Placental epithelial cell (primary cell): ENCODE measurements at places on chromosomes 3 and 15. TPM values are rescaled to one million over a fixed set of nuclear protein-coding genes. Genes with fewer than 3 reads are reported as not detected.

PLSCR2 gene
- total RNA-seq: not detected in 2 replicates

TIMP4 gene
- 0.39 and 7.8 TPM in 2 replicates for total RNA-seq

RBP2 gene
- not detected in 2 replicates for total RNA-seq

CHRFAM7A gene
- 1.2 TPM in 1 of 2 replicates, not detected in the other for total RNA-seq

TMEM44 gene
- total RNA-seq: 15.5 and 23.9 TPM in 2 replicates

ARNT2 gene
- 0.22 and 1.2 TPM in 2 replicates for total RNA-seq

ADAMTS9 gene
- 11.6 and 13.0 TPM in 2 replicates for total RNA-seq

NMNAT3 gene
- under 0.01 TPM in 1 of 2 replicates, not detected in the other for total RNA-seq

C2CD4B gene
- total RNA-seq: not detected in 2 replicates

ROBO1 gene
- total RNA-seq: 18.2 and 30.2 TPM in 2 replicates

DGKG gene
- not detected in 2 replicates for total RNA-seq

BCL2A1 gene
- not detected in 2 replicates for total RNA-seq

IGF2BP2 gene
- total RNA-seq: 78.2 and 118 TPM in 2 replicates

LRTM1 gene
- 0.39 TPM in 1 of 2 replicates, not detected in the other for total RNA-seq

TMC3 gene
- total RNA-seq: not detected in 2 replicates

TMEM87A gene
- 70.3 and 91.9 TPM in 2 replicates for total RNA-seq

IVD gene
- 18.1 and 21.1 TPM in 2 replicates for total RNA-seq

GOLGA8S gene
- under 0.01 TPM in 1 of 2 replicates, not detected in the other for total RNA-seq
